Peyer's patch (tissue), 4 donors: ENCODE measurements at places on chromosomes 5 and 9.

DNA sequence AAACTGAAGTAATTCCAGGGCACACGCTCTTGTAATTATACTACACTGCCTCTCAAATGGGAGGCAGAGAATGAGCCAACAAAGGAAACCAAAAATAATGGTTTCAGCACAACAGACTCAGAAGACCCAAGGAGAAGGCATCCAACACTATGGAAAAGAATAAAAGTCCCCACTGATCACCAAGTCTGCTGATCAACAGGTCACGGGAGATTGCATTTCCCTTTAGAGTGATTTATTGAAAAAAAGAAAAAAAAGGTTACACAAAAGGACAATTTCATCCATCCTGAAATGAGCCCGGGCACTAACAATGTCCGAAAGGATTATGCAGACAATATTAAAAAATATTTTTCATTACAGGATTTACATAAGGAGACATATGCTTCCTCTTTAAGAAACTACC, 28.8 kb downstream of the MYO10 start:
- DNase-seq = no peak

DNA sequence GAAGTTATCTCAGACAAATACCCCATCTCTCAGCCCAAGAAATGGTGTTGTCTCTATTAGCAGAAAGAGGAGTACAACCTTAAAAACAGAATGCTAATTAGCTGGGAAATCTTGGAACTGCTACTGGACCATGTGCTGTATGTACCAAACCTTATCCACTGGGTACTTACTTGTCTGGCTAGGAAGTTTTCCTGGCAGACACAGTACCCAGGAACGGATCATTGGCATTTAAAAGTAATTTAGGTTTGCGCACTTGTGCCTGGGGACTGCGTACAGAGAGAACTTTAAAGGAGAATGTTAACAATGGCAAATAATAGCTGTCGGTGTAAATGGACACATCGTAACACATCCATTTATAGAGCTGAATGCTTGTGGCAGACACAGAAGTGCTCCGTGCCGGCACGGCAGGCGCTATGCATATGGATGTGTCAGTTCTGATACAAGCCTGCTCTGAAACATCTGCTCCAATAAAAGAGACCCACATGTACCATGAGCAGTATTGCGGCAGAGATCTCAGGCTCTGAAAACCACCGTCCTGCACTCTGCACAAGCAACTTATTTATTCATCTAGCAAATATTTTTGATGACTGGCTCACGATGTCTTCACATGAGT, 290.6 kb upstream of the PANK3 start:
- no peak for DNase-seq

- no peak for DNase-seq
Measured at GRCh38 chr5:65876496-65876895, 49.9 kb upstream of the ERBIN start.

DNA sequence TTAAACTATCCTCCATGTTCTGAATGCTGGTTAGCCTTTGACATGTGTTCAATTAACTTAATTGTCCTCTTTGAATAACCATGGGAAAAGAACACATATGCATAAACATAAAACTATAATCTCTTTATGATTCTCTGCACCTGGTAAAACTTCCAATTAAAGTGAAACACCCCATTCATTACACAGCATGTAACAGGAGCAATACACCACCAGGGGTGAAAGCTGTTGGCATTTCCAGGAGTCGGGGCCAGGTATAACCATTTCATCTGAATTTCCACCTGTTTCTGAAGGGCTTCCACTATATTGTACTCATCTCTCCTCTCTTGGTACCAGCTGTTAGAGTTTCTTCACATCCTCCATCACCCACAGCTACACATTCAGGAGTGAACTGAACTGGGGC, 303.8 kb downstream of the EDIL3 start:
- no peak for DNase-seq

GRCh38 chr5:179801304-179802206, 5.1 kb downstream of the MGAT4B start:
- peak; percentile 86 for DNase-seq

- no peak for DNase-seq
Measured at GRCh38 chr5:177526191-177526590, 9.4 kb upstream of the DDX41 start.

GRCh38 chr9:107708791-107709190, 219.2 kb upstream of the KLF4 start:
- no peak for DNase-seq

DNA sequence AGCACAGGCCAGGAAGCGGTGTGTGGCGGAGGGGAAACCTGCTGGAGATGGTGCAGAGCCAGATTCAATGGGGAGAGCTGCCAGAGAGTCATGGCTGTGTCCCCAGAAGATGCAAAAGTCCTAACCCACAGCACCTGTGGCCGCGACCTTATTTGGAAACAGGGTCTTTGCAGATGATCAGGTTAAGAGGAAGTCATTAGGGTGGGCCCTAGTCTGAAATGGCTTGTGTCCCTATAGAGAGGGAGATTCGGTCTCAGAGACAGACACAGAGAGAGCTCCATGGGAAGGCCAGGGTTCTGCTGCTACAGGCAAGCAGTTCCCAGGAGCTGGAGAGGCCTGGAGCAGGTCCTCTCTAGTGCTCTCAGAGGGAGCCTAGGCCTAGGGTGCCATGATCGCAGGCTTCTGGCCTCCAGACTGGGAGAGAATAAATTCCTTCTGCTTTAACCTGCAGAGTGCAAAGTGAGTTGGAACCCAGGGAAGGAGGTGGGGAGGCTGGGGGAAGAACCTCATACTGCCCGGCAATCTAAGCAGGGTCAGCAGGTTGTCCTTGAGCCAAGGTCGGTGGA, 1.9 kb upstream of the LPCAT1 start:
- DNase-seq = peak; percentile 63

- DNase-seq = no peak
Measured at GRCh38 chr5:115594128-115595047, 7.9 kb downstream of the TICAM2 start.

- DNase-seq = no peak
Measured at GRCh38 chr5:150653145-150653761, 7.8 kb upstream of the MYOZ3 start.

- DNase-seq = no peak
Measured at GRCh38 chr9:117046666-117047327, 359.7 kb downstream of the TRIM32 start.

DNA sequence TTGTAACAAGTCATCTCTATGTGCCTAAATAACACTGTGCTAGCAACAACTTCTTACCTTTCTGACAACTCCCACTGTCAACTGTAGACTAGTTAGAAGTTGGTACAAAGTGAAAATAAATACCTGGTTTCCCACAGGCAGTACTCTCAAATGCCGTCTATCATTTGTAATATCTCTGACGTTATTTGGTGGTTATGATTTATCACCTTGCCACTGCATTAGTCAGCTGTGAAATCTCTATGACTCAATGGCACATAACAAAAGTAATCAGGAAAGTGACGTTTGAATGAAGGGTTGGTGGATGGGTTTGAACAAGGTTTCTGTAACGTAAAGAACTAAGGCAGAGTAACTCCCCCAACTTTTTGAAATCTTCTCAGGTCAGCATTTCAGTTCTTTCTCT, 592.3 kb downstream of the MAT2B start:
- no peak for DNase-seq

- no peak for DNase-seq
Measured at GRCh38 chr5:36047384-36048160, 19.1 kb downstream of the UGT3A2 start.
